ENCODE measurements at places on chromosomes 7 and 10.

DNA sequence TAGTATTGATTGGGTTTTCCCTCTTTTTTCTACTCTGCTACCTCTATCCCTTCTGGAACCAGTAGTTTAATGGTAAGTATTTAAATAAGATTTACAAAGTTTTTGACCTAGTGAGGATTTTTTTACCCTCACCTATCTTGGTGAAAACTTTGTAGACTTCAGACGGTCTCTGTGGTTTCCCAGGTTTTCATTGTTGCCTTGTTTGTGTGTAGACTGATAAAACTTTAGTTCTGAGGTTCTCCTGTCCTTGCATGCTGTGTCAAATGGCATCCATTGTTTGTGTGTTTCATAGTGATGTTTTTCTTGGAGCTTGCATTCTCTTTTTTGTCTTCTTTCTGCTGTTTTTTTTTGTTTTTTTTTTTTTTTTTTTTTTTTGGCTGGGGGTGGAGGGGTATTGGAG, 22.6 kb downstream of the ZNRF2 start:
- DNase-seq, result no peak

DNA sequence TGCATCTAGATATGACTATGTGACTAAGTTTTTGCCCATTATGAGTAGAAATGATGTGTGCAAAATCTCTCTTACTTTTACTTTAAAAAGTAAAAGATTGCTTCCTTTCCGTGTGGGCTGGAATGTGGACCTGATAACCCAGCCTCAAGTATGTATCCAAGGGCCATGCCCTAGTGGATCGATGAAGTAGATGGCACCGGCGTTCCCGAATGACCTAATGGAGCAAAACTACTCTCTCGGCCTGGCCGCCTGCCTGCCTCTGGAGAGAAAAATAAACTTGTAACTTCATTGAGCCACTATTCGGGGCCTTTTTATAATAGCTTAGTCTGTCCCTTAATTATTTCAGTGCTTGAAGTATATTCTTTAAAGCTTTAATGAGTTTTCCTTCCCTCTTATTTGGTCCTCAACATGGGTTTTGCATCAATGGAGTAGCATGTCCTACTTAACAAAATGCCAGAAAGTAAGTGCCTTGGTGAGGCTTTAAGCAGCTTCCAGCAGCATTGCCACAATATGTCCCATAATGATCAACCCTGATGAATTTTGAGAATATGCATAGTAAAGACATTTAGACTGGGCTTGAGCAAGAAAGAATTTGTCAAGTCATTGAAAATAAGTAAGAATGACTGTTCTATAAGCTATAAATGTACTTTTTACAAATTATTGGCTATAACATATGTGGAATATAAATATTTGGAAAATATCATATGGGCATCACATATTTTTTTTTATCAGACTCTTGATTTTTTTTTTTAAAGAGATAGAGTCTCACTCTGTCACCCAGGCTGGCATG, 61.4 kb downstream of the PLXDC2 start:
- DNase-seq, result no peak

DNA sequence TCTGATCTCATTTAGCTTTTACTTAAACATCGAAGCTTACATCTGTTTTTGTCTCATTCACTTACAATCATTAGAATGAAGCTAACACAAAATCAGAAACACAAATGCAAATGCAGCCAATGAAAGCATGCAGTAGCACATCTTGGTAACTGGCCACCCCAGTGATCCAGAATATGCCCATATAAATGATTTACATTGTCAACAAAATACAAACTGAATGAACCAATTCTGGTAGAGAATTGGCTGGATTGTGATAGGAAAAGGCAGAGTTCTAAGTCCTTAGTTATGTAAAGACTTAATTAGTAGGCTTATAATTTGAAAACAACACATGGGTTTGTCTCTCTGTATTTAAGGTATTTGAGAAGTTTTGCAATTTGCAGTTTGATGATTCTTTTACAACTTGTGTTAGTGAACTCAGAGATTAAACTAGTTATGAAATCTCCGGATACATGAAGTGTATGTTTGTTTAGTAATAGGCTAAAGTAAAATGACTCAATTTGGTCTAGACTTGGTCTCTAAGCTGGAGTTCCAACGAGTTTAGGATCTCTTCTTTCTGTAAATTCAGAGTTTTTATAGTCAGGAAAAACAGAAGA, 21.2 kb downstream of the TECTB start:
- DNase-seq, result no peak

DNA sequence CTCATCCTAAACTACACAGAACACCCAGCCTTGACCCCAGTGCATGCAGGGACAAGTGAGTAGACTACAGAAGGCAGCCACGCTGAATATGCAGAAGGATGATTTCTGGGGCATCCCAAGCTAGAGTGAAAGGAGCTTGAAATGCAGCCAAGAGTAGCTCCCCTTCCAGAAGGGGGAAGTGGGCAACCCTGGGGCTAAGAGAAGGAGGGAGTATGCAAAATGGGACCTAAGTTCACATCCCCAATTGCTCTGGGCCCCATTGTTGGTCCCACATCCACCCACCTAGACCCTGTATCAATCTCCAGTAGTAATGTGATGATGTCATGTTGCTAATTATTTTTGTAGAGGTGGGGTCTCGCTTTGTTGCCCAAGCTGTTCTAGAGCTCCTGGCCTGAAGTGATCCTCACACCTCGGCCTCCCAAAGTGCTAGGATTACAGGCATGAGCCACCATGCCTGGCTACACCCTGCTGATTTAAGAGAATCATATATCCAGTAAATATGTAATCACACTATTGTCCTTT, 5.6 kb upstream of the PSTK start:
- no peak for DNase-seq

- no peak for DNase-seq
These were observed 439 bp downstream of the IQUB start for GRCh38 chr7:123533929-123534382.

DNA sequence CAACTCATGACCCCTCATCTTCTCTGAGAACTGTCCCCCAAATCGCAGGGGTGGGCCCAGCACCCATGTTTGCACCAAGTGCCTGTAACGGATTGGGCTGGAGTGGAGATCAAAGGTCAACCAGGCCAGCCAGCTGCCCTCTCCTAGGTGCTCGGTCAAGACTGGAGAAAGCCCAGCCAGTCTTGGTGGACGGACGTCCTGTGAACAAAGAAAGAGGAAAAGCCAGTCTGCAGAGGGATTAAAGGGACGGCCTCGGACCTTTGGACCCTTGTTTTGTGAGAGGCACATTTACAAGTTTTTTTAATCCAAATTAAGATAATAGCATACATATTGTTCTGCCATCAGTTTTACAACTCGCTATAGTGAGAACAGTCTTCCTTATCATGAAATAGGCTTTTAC, 31.7 kb upstream of the GALNTL5 start:
- no peak for DNase-seq

GRCh38 chr10:100877461-100877850, 35.3 kb upstream of the SLF2 start:
- no peak for DNase-seq

GRCh38 chr10:86693721-86694369, 25.5 kb downstream of the LDB3 start:
- DNase-seq, result peak; percentile 20

DNA sequence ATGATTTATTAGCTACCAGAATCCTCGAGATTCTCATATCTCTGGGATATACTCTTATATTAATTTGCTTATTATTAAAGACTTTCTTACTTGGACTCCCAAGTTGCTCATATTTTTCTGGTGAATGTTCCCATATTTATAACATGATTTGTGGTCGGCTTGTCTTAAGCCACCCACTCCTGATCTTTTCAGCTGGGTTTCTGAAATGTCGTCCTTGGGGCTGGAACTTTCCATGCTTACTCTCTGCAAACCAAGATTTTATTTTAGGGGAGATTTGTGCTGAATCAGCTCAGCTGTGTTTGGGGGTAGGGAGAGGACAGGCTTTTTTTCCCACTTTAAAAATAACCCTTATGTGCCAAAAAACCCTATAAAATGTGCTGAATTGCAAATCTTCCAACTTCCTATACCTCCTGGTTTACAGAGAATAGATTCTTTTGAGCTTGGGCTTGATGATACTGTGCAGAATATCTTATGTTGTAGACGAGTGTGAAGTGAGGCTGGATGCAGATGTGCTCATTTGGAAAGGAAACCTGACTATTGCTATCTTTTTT, 162.1 kb downstream of the SND1 start:
- no peak for DNase-seq

DNA sequence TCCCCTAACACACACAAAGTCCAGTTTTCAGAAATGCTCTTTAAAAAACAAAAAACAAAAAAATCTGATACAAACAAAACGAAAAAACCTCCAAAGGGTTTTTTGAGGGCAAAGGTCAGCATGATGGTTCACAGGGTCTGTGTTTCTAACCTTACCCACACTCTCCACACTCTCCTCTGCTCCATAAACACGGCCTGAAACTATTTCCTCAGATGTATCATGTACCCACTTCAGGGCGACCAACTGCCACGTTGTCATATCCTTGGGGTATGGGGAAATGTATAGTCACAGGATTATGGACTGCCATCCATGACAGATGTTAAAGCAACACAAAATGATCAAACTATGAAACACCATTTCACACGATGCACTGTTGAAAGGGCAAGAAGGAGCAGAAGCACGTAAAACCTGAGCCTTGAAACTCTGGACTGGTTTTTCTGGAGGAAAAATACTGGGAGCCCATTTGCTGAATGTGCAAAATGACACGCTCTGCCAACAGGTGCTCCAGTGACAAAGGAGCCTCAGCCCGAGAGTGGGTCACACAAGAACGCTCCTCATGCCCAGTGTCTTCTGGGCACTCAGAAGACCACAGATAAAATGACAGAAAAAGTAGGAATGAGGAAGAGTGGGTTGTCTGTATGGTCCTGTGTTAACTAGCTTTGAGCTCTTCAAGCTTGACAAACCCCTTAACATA, 15.8 kb downstream of the NAPEPLD start:
- DNase-seq, result no peak

- DNase-seq, result no peak
These were observed 524.5 kb downstream of the PARD3 start for GRCh38 chr10:34290412-34291081.

DNA sequence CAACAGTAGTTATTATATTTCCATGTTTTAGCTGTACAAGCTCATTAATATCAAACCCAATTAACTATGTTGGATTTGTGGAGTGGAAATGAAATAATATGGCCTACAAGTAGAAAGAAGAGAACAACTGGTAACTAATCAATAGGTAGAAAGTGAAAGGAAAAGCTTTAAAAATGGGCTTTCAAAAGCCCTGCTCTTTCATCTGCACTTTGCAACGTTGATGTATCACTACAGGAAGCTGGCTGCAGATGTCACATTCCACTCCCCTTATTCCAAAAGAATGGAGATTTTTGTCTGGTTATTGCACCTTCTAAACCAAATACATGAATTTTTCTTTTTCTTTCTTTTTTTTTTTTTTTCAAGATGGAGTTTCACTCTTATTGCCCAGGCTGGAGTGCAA, 11.7 kb upstream of the MKI67 start:
- DNase-seq, result no peak

- DNase-seq, result no peak
These were observed 37.8 kb downstream of the CRHR2 start for GRCh38 chr7:30644286-30644955.
